ENCODE measurements at places on chromosomes 4 and X.

- no peak for DNase-seq
- no peaks in the 10 kb centered on the region for H3K27me3 ChIP-seq
- H3K27ac ChIP-seq, result no peak overlapping the region
- peaks cover 10% of the 10 kb centered on the region for H3K36me3 ChIP-seq
- H3K4me3 ChIP-seq, result no peak overlapping the region
These were observed 112.3 kb downstream of the KLHL8 start for GRCh38 chr4:87108142-87108546.

DNA sequence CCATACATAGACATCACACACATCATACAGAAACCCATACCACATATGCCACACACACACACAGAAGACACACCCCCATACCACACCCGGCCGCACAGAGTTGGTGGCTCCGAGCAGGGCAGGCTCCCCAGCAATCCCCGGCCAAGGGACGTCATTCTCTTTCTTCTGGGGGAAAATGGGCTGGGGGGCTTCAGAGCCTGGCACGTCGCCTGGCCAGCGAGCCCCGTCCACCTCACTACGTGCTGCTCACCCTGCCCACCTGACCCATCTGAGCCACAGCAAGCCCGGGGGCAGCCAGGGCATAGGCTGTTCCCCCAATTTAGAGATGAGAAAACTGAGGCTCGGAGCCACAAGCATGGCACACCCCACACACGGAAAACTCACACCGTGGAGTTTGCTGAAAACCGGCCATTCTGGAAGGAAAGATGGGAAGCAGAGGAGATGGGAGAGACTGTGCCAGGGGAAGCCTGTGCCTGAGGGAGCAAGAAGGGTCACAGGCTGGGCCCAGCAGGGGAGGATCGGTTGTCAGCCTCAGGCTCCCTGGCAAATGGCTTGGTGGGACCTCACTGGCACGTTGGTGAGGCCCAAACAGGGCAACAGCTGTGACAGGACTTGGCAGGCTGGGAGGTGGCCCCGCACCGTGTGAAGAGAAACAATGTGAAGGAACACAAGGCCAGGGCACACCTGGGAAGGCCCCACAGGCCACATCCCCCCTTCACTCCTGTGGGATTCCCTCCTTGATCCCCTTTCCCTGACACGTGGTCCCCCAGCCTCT is 73.2 kb downstream of the JAKMIP1 start:
- H3K27ac ChIP-seq, result no peak overlapping the region
- DNase-seq, result no peak
- H3K27me3 ChIP-seq, result peaks cover 21% of the 10 kb centered on the region
- H3K36me3 ChIP-seq, result no peaks in the 10 kb centered on the region

- no peaks in the 10 kb centered on the region for H3K4me1 ChIP-seq
These were observed 203.8 kb upstream of the PITX2 start for GRCh38 chr4:110826656-110827055.

DNA sequence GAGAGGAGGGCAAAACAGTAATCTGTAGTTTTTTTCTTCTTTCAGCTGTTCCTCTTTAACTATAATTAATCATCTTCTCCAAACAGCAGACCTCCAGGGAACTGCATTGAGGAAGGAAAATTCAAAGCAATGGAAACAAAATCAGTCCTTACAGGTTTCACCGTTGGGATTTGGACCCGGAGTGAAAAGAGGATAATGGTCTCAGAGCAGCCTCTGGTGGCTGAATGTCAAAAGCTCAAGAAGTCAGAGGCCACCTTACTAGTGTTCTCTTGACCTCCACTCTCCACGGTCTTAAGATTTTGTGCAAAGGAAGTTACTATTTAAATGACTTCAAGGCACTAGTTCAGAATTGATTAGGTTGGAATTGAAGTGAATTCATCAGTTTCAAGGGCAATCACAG is 16.0 kb upstream of the MID1 start:
- H3K4me3 ChIP-seq, result no peak overlapping the region
- H3K36me3 ChIP-seq, result no peaks in the 10 kb centered on the region
- no peak for DNase-seq
- no peaks in the 10 kb centered on the region for H3K4me1 ChIP-seq
- H3K27me3 ChIP-seq, result peaks cover 15% of the 10 kb centered on the region

- H3K27ac ChIP-seq, result no peak overlapping the region
- H3K27me3 ChIP-seq, result no peaks in the 10 kb centered on the region
- no peak overlapping the region for H3K4me3 ChIP-seq
- H3K4me1 ChIP-seq, result no peaks in the 10 kb centered on the region
- no peak for DNase-seq
These were observed 1047.2 kb downstream of the GLUD2 start for GRCh38 chrX:122094611-122095010.

All from naive B cell (primary cell).